Activated CD4-positive, alpha-beta T cell treated with anti-CD3 and anti-CD28 coated beads, Interleukin-2, amount 50 U/mL, for 4 hours (primary cell): ENCODE measurements at places on chromosomes 2 and 18.
A peak's percentile ranks its signal among the peaks of the same experiment; 100 is the strongest.

DNA sequence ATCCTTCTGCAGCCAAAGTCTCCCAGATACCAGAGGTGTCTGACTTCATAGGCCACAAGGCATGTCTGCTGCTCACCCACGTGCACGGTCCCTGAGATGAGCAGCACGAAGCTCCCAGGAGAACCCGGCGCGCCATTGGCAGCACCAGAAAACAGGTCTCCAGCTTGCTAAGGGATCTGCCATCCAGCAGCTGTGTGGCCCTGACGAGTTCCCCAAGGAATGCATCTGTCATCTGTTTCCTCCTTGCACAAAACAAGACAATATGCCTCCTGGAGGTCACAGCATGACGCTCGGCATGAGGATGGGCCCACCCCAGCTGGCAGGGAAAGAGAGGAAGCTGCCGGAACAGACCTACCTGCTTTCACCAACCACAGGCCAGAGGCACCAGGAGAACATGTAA, 29.2 kb downstream of the HS6ST1 start:
- no peak for DNase-seq

- DNase-seq = no peak
Observed at GRCh38 chr2:45627911-45628310, 16.8 kb upstream of the SRBD1 start.

DNA sequence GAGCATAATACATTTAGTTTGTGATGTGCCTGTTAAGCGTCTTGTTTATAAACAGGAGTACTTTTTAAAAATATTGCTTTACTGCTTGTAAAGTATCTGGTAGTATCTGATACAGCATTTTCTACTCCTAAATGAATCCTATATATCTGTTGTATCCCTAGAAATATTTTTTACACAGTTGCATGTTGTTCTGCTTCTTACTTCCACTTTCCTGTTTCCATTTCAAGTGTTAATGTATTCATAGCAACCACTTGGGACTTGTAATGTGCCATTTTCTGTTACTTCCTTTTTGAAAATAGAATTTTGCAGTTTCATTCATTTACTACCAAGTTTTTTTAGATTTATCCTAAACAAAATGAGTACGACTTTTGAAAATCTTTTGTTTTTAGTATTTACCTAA, 24.9 kb downstream of the CCNT2 start:
- DNase-seq = no peak

DNA sequence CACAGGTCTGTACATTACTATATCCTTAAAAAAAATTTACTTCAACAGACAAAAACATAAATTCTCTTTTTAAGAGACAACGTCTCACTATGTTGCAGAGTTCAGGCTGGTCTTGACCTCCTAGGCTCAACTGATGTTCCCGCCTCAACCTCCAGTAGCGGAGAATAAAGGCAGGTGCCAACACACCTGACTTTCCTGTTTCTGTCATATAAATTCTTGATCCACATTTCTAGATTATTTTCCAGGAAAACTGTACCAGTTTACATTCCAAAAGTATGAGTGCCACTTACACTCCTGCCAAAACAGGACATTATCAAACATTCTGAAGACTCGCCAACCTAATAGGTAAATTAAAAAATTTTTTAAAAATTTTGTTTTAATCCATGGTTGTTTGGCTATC, 48.6 kb downstream of the PUM2 start:
- DNase-seq = no peak

DNA sequence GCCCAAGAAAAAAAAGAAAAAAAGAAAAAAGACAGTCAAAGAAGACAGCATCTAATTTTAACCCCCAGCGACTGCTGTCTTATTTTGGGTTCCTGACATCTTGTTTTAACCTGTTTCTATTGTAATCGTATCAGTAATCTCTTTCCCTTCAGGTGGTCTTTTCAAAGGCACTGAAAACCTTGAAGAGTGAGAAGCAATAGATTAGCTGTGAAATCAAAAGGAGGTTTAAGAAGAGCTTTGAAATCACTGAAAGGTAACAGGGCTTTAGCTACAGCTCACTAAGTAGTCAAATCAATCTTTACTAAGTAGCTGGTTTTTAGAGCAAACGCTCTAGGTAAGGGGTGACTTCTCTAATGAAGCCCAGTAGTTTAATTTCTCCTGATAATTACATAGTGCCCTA, 5.4 kb upstream of the TANC1 start:
- no peak for DNase-seq

DNA sequence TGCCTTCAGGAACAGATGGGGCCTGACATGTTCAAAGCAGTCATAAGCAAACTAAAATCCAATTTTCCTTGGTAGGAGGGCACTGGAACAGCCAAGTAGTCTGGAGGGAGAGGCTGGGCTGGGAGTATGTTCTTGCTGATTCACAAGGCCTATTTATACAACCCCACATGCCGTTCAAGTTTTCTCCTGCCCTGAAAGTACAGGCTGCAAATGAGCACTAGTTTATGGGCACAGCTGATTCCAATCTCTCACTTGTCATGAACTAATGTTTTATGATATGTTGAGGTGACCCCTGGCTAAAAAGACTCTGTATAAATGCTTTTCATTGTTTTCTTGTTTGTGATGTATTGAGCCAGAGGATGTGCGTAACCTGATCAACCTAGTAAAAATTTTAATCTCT, 183.4 kb upstream of the SRD5A2 start:
- DNase-seq = no peak

DNA sequence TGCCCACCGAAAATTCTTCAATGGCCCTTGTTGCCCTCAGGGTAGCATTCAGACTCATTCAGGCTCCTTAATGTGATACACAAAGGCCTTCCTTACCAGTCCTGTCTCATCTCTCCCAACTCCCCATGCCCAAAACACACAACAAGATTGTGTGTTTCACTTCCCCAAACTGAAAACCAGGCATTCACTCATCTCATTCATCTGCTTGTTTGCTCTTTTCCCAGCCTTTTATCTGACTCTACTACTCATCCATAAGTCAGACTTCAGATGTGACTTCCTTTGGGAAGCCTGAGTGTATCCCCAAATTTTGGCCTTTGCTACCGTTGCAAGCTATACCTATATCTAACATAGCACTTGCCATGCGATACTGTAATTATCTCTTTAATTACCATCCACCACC, 9.7 kb upstream of the SLC39A10 start:
- no peak for DNase-seq

GRCh38 chr2:61763605-61764034, 90.2 kb downstream of the FAM161A start:
- DNase-seq = no peak

DNA sequence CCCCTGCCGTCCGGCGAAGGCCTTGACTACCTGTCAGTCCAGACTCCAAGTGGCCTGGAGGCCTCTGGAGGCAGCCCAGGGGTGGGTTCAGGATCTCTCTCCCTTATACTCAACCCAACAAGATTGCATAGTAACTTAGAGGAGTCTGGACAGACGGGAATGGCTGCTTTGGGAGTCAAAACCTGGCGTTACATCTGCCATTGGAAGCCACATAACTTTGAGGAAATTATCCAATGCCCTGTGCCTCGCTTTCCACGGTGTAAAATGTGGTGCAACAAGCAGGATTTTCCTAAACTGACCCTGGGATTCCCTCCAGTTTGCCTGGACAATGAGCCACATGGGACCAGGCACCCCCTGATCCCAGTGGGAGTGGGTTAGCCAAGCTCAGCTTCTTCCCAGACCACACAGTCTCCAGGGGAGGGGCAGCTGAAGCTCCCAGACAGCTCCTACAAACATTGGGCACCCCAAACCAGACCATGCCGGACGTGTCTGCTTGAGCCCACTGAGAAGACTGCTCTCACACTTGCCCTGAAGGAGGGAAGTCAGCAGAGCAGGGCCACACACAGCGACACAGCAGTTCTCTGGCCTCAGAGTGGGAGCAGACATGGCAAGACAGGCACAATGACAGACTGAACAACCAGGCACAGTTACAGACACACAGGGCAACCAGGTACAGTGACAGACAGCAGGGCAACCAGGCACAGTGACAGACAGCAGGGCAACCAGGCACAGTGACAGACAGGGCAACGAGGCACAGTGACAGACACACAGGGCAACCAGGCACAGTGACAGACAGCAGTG, 65.6 kb upstream of the RAB6C start:
- no peak for DNase-seq

DNA sequence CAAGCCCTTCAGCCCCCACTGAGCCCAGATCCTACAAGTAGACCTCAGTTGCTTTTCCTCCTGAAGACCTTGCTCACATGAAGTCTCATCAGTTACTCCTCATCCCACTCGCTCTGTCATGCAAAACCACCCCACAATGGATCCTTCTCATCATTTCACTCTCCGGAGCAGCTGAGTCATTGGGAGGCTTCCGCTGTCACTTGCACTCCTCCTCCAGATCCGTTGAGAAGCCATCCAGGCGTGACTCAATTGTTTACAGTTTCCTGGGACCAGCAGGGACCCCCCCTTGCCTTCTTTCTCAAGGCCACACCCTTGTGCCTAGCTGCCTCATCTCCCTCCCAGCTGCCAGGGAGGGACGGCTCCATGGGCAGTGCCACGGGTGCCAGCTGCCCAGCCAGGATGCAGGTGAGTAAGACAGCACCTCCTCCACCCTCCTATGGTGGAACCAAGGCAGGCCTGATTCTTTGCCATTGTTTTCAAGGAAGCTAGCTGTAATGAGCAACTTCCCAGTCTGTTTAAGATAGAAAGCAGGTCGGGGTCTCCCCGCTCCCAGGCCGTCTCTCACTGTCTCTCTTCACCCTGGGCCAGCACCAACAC, 16.3 kb downstream of the GPR55 start:
- peak; percentile 40 for DNase-seq

DNA sequence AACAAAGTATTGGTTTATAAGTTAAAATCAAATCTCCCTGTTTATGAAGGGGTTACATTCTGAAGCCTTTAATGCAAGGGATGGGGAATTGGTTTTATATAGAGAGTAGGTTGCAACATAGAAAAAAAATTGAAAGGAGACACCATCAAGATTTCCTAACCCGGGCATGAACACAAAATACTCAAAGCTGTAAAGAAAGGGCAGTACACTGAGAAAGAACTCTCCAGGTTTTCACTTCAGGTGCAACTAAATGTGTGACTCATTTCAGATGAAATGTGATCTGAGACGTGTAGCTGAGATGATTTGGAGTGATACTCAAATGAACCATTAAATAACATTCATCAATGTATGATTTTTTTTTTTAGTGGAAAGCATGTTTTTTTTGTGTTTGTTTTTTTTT, 43.6 kb downstream of the SANBR start:
- no peak for DNase-seq

DNA sequence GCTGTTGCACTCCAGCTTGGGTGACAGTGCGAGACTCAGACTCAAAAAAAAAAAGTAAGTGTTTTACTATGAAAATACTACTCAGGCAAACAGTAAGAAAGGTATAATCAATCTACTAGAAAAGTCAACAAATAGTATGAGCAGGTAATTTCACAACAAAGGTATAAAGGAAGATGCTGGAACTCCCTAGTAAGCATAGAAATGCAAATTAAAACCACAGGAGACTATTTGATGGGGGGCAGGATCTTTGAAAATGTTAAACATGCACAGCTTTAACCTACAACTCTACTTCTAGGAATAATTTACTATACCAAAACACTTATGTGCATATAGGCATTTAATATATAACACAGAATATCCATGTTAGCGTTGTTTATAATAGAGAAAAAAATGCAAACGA, 24.3 kb upstream of the TNFAIP6 start:
- DNase-seq = no peak

GRCh38 chr2:95269036-95269680, 5.1 kb upstream of the PROM2 start:
- no peak for DNase-seq

DNA sequence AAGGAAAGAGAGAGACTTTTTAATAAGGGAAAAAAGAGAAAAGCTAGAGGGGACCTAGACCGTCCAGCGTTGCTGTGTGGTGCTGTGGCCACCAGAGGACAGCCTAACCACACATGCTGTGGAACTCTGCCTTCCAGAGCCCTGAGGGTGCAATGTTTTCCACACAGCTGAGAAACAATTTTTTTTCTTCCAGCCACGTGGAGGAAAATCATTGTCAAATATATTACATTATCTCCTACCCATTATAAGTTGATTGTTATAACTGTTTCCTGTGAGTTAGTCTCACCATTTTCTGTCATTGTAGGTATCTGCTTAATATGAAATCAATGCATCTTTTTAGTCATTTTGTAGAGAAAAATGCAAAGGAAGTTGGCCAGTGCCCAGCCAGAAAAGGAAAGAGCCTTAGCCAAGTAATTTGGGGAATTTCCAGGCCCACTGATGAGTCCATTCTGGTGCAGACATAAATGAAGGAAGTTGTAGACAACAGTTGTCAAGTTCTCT, 5.9 kb upstream of the MRPL19 start:
- peak; percentile 48 for DNase-seq

DNA sequence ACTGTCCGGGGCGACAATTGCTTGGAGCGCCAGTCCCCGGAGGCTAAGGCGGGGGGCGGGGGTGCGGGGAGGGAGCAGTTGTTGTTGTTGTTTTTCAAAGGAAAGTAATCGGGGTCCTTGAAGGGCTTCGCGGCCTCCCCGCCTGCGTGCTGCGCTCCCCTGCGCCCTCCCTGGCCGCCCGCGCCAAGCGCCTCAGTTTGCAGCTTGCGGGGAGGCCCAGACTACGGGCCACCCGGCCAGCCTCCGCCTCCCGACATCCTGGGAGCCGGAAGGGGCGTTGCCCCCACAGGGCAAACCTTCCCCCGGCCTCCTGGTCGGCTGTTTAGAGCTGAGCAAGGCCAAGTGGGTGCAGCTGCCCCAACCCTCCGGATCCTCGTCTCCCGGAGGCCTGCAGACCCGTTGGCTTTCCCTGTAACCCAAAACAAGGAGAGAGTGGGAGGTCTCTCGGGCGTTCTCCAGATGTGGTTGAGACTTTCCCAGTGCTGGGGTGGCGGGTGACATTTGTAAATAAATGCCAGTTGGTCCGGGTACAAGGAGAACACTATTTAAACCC, 3.7 kb upstream of the SIX3 start:
- DNase-seq = no peak

GRCh38 chr18:32355896-32356295, 114.8 kb downstream of the GAREM1 start:
- no peak for DNase-seq

- no peak for DNase-seq
Observed at GRCh38 chr2:148819019-148819585, 55.9 kb upstream of the KIF5C start.

DNA sequence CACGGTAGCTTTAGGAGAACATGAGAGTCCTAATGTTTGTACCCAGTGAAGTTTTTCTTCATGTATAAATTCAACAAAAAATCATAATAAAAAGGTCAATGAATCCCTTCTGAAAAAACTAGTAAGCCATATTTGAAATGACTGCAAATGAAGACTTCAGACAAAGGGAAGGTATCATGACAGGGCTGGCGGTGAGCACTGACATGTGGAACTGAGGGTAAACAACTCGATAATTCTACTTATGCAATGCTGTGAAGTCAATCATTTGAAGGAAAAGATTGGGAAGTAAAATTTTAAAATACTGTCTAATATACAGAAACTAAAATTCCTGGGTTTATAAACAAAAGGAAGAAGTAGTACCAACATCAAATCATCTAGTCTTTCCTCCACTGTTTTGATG, 190.2 kb upstream of the COPS8 start:
- no peak for DNase-seq

DNA sequence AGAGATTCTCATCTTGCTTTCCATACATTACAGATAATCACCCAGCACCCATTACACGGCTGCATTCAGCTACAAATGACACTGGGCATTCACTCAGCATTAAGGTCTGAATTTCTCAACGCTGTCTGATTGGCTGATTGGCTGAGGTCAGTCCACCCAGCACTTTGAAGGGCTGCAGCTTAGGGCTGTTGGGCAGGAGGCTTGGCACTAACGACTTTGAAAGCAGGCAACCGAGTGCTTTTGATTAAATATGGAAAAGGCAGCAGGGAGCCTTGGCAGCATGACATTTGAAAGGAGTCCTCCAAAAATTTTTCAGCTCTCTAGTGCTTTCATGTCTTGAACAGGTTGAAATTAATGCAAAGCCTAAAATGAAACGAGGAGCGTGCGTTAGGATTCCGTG, 253.0 kb downstream of the DCDC2C start:
- no peak for DNase-seq
